ENCODE measurements at places on chromosomes 5 and 9.
A peak's percentile ranks its signal among the peaks of the same experiment; 100 is the strongest.

DNA sequence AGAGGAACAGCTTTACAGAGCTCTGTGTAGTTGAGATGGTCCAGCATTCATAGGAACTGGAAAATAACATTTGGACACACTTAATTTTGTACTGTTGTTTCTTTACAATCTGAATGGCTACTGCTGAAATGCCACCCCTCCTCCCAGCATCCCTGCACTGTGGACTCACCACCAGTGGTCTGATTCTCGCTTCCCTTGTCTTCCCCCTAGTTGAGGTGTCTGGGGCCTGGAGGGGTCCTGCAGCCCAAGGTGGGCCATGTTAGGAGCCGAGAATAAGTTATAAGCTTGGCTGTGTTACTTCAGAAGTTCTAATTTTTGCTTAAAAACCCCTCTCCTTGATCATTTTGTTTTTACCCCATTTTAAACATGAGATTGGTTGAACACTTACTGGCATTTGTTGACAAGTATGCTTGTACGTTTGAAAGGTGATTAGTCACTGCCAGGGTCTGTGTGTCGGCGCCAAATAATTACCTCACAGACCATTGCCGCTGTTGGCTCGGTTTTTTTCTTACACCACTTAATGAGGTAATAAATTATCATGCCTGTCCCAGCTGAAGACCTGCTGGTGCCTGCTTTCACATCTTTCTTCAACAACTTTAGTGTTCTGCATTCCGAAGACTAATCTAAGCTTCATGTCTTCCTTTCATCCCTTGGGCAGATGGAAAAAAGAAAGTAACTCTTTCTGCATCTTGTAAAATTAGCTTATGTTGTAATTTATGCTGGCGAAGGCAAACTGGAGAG, 65.8 kb downstream of the MCCC2 start:
- DNase-seq = no peak

- DNase-seq = no peak
Observed at GRCh38 chr9:91541734-91542133, 118.1 kb upstream of the NFIL3 start.

DNA sequence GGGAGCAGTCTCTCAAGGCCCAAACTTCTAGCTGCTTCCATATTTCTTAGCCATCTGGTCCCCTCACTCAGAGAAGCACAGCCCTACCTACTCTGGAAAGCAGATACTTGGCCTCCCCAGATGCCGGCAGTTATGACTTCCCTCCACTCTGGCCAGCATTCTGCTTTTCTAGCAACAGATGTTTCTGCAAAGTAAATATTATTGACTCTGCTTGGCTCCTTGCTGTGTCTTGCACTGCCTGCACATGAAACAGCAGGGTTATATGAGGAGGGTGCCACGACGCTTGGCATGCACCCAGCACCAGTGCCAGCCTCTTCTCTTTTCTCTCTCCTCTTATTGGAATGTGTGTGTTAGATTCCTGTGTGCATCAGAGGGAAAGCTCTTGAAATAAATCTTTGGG, 99.7 kb downstream of the ARHGAP26 start:
- no peak for DNase-seq

- no peak for DNase-seq
Observed at GRCh38 chr9:126531035-126531571, 82.6 kb upstream of the LMX1B start.

- DNase-seq = no peak
Observed at GRCh38 chr5:15966066-15966640, 213.4 kb downstream of the MARCHF11 start.

- no peak for DNase-seq
Observed at GRCh38 chr5:54703565-54704255, 186.2 kb downstream of the SNX18 start.

GRCh38 chr5:139742173-139742903, 53.3 kb upstream of the PSD2 start:
- DNase-seq = no peak

- no peak for DNase-seq
Observed at GRCh38 chr9:131346559-131346958, 47.3 kb upstream of the PRRC2B start.

DNA sequence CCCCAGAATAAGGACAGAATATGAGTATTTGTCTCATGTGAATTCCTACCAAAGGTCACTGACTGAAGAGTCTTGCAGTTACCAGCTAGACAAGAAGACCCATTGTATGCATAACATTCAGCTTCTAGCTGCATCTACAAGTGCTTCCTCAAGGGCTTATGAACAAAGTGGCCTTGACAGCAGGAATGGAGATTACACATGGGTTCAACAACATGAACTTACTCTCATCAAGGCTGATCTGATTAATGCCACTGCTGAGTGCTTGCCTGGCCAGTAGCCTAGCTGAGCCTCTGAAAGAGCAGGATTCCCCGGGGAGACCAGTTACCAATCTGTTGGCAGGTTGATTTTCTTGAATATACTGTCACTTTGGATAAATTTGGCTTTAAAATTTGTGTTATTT, 76.7 kb upstream of the CHD1 start:
- no peak for DNase-seq

DNA sequence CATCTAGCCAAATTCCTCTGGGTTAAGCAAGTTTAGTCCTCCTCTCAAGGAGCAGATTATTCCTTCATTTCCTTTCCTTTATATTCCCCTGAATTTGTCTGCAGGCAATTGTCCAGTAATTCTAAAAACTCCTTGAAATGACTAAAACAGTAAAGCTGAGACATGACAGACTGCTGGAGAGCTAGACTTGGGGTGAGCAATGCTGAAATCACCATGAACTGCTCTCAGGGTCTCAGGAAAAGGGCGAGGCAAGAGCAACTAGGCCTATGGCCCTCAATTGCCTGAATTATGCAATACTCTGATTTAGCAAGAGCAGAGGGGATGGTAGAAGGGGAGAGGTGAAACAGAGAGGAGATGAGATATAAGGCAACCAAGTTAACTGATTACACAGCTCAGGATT, 172.9 kb upstream of the NREP start:
- DNase-seq = no peak

DNA sequence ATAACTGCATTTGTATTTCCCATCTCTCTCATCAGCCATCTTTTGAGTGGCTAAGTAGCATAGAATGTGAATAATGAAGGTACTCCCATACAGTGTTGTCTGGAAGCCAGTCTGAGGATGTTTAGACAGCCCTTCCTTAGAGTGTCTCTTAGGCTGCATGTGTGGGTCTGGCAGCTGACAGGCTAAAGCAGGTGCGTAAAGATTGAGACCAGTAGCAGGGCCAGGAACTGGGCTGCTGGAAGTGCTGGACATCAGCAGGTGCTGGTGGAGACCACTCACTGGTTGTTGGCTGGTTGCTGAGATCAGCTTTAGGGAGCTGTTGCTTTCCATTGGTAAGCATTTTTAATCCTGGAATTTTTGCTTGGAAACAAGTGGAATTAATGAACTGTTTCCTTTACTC, 197.5 kb downstream of the PCSK5 start:
- DNase-seq = no peak

DNA sequence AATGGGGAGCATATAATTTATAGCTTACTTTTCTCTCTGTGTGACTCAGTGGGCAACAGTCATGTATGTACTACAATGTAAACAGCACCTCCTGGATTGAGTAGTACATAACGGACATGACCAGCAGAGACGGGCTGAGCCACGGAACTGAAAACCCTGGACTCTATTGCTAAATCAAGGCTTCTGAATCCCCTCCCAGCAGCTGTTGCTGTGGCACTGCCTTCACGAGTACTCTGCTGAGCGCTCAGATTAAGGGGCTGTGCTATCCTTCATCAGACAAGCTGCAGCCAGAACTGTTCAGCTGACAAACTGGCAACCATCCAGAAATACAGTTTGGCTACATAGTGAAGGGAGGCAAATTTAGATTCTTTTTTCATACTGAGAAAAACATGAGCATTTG, 131.3 kb upstream of the CCDC180 start:
- no peak for DNase-seq

DNA sequence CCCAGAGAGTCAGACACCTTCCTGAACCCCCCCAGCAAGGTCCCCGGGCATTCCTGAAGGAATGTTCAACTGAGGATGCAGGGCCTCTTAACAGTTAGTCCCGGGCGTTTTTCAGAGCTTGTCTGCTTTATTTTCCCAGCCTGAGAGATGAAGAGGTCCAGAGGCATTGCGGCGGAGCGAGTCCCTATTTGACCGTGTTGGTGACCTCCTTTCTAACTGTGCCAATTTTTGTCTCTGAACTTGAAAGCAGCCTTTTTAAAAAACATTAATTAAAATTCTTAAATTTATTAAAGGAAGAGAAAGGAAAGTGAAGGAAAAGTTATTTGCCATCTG, 433 bp upstream of the PTAR1 start:
- no peak for DNase-seq

DNA sequence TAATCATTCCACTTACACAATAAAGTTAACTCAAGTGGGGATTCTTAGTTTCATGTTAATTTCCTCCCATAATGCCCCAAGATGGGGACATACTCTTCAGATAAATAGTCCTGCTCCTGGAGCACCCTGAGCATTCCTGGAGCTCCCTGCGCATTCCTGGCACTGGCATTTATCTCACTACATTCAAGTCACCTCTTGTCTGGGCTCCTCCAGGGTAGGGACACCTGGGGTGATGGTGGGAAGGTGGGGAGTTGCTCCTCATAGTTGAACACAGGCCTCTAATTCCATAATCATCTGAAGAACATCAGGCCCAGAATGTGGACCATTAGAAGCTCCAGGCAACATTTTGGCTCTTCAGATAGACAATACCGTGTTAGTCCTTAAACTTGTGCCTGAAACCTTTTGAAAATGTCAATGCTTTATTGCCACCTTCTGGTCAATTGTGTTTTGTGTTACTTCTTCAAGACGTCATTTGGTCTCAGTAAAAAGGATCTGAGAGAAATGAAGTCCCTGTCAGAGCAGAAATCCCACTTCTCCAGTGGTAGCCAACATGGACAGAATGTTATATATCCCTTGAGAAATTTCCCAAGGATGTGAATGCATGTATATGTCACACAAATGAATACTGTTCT, 14.2 kb upstream of the AGGF1 start:
- no peak for DNase-seq

- no peak for DNase-seq
Observed at GRCh38 chr5:149314571-149315111, 30.7 kb upstream of the GRPEL2 start.

DNA sequence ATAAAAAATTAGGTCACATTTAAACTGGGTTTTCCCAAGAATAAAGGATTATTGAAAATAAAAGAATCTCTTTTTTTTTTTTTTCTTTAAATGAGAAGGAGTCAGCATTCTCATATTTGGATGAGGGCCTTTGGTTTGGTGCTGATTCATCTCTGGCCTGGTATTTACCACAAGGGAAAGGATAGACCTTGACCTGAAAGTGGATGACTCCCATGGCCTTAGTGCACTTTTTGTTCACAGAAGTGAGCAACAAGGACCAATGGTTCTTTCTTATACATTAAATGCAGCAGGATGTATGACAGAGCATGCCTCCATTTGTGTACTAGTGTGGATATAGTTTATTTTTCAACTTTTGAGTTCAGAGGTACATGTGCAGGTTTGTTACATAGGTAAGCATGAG, 6.9 kb downstream of the YTHDC2 start:
- DNase-seq = no peak

- DNase-seq = no peak
Observed at GRCh38 chr9:76799473-76799872, 35.2 kb downstream of the PCA3 start.

- DNase-seq = no peak
Observed at GRCh38 chr9:107784235-107784958, 294.8 kb upstream of the KLF4 start.

GRCh38 chr5:452978-453710, 10.2 kb downstream of the EXOC3 start:
- DNase-seq = peak; percentile 41

DNA sequence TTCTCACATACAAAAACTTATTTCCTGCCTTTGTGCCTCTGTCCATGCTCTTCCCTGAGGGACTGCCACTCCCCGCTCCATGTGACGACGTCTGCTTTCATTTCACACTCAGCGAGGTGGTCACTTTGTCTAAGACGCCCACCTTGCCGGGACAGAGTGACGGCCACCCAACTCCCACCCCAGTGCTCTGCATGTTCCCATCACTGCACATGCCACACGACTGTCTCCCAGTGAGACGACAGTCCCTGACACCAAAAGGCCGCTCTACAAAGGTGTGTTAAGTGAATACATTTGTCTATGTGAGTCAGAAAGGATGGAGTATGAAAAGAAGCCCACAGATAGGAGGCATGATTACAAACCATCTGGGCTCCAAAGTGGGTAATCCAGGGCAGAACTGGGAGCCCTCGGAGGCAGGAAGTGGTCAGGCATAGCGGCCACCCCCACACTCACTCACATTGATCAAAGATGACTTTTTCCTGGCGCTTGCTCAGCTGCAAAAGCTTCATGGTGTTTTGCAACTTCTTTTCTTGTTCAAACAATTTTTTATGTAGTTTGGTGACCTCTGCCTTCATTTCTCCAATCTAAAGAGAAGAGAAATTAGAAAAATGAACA, 185.8 kb downstream of the CDK5RAP2 start:
- no peak for DNase-seq

DNA sequence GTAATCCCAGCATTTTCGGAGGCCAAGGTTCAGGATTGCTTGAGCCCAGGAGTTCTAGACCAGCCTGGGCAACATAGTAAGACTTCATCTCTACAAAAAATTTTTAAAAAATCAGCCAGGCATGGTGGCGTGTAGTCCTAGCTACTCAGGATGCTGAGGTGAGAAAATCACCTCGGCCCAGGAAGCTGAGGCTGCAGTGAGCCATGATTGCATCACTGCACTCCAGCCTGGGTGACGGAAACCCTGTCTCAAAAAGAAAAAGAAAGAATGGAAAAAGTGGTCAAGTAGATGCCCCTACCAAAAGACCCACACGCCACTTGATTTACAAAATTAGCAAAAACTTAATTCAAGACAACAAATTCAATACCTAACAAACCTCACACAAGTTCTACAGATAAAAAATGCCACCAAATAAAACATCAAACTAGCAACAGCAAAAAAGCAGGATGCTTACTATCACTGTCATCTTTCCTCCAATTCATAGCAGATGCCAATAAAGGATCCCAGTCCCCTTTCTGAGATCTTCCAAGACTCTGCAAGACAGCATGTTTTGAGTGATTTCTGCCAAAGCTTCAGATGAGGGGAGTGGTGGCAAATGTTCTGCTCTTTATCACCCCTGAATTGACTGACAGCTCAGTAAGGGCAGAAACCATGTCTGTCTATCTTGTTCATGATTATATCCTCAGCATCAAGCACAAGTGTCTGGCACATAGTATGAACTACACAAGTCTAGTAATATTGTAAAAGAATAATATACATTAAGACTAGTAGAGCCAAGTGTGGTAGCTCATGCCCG, 34.2 kb upstream of the TESK1 start:
- no peak for DNase-seq

DNA sequence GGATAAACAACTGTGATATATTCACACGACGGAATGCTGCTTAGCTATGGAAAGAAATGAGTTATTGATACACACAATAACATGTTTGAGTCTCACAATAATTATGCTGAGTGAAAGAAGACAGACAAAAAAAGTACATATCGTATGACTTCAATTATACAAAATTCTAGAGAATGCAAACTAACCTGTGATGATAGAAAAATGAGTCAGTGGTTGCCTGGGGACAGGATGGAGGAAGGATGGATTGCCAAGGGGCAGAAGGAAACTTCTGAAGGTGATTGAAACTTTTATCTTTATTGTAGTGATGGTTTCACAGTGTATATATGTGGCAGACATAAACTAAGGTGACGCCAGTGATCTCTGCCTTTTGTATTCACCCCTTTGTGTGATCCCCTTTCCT, 7.5 kb upstream of the CARTPT start:
- DNase-seq = no peak

- DNase-seq = peak; percentile 87
Observed at GRCh38 chr9:84668196-84669012, 1.1 kb upstream of the NTRK2 start.
